GM13977 (cell line): ENCODE measurements at places on chromosomes 5 and 9.
A peak's percentile ranks its signal among the peaks of the same experiment; 100 is the strongest.

GRCh38 chr9:123324767-123325183 lies 31.2 kb upstream of the CRB2 start:
- DNase-seq, result no peak

DNA sequence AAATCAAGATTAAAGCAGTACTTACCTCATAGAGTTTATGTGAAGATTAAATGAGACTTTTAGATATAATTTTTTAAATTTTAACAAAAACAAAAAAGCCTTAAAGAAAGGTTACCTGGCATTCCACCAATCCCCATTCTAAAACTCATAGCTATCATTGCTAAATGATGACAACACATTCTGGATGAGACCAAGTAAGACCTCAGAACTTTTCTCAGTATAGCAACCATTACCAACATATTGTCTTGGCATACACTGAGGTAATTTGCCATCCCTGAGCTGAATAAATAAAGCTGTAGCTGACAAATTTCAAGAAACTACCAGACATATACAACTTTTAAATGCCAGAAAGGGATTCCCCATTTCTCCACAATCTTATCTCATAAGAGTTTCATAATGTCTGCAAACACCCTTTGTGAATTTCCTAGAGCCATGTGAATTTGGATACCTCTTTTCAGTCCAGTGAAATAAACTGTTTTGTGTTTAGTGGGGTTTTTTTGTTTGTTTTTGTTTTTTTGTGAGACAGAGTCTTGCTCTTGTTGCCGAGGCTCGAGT lies 29.5 kb downstream of the RANBP3L start:
- DNase-seq, result no peak

DNA sequence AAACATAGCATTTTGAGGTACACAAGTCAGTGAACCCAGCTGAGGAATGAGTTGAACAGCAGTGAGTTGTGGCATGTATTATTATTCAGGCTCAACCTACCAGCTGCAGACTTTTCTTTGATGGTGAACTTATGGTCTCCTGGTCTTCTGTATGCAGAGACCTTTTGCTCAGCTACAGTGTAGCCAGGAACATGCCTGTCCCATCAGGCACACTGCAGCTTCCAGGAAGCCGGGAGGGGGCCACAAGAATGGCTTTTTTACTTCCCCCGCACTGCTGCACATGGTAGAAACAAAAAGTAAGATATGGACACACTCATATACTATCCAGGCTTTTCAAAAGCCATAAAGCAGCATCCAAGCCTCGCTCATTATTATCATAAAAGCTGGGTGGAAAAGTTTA lies 65.3 kb upstream of the PLPP1 start:
- no peak for DNase-seq

- DNase-seq, result peak; percentile 40
Measured at GRCh38 chr9:83583151-83584014, 39.6 kb upstream of the IDNK start.

DNA sequence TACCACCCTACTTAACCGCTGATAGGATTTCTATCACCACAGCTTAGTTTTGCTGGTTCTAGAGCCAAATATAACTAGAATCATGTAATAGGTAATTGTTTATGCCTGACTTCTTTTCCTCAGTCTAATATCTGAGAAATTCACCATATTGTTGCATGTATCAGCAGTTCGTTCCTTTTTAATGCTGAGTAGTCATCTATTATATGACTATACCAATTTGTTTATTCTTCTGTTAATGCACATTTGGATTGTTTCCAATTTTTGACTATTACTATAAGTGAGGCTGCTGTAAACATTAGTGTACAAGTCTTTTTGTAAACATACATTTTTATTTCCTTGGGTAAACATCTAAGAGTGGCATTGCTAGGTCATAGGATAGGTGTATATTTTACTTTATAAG lies 25.9 kb downstream of the CSNK1G3 start:
- no peak for DNase-seq

- no peak for DNase-seq
Measured at GRCh38 chr5:142572006-142572405, 113.9 kb downstream of the FGF1 start.

DNA sequence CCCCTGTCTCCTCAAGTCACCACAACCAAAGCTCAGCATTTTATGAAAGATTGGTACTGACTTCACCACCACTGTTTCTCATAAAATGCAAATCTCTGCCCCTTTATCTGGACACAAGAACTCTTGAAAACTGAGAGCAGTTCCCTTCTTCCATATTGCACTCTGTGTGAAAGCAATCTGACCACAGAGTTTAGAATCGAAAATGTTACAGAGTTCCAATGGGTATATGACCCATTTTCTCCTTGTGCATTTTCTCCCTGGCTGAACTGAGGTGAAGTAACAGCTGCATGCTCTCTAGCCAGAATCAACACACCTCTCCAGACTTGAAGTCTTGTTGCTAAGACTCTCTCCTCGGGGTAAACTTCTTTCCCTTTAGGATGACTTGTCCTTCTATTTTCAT lies 111.0 kb upstream of the PLCXD3 start:
- DNase-seq, result no peak

DNA sequence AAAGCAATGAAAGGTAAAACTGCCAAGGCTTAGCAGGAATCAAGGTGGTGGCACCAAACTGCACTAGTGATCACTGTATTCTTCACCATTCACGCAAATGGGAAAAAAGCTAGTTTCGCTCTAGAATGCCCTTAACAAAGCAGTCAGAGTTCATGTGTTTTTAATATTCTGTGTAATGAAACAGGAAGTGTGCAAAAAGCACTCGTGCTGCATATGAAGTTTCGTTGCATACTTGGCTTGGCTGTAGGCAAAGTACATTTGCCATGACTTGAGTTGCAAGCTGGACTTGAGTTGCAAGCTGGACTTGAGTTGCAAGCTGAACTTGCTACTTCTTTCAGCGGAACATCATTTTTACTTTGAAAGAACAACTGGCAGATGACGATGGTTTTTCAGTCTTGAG lies 55.4 kb downstream of the FOXI1 start:
- DNase-seq, result no peak
